ENCODE measurements at places on chromosomes 1 and 21. TPM values are rescaled to one million over a fixed set of nuclear protein-coding genes. Genes with fewer than 3 reads are reported as not detected.

Gene C1orf116
- polyA plus RNA-seq: not detected

DNA sequence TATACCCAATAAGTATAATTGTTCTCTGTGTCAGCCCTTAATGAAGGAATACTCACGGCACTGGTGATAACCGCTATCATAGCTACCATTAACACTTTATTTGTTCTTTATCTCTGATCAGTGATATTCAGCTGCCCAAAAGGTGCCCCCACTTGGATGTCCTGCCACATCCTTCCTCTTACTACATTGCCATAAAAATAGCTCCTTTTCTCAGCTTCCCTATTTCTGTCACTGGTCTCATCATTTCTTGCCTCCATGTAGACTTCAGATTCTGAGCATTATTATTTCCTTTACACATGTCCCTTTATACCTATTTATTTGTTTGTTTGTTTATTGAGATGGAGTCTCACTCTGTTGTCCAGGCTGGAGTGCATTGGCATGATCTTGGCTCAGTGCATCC is 2.7 kb upstream of the RAB29 start:
- no peak for DNase-seq
- H3K4me3 ChIP-seq: no peak overlapping the region
- no peaks in the 10 kb centered on the region for H3K27me3 ChIP-seq
- peaks cover 6% of the 10 kb centered on the region for H3K4me1 ChIP-seq

DNA sequence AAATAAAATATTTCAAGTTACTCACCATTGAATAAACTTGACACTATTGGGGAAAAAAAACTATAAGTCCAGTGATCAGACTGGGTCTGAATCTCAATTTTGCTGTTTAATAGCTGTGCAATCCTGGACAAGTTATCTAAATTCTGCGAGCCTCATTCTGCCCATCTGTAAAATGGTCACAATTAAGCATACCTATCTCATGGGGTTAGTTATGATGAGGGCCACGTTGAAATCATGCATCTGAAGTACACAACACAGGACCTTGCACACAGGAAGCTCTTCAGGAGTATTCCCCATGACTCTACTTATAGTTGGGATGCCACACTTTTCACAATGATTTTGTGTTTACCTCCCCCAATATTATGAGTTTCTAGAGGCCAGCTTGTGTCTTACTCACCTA is 3.8 kb upstream of the HTR1D start:
- no peak for DNase-seq
- H3K36me3 ChIP-seq: no peaks in the 10 kb centered on the region
- no peak overlapping the region for H3K27ac ChIP-seq
- H3K4me3 ChIP-seq: no peak overlapping the region
- peaks cover 14% of the 10 kb centered on the region for H3K27me3 ChIP-seq

DNA sequence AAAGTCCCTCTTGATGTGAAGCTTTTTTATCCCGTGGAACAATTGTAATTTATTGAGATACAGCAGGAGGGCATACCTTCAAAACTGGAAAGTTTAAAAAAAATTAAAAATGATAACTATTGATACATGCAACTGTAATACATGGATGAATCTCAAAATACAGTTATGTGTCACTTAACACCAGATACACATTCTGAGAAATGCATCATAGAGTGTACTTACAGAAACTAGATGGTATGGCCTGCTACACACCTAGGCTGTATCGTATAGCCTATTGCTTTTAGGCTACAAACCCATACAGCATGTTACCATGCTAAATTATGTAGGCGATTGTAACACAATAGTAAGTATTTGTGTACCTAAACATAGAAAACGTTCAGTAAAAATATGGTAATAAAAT is 7.1 kb upstream of the AKNAD1 start:
- no peak overlapping the region for H3K27ac ChIP-seq
- H3K4me3 ChIP-seq: no peak overlapping the region
- H3K4me1 ChIP-seq: no peaks in the 10 kb centered on the region
- no peak for DNase-seq

All from SK-N-SH (cell line).